Cerebellar nuclear complex (tissue), 1 donor: ENCODE measurements at places on chromosomes 1 and 21.

DNA sequence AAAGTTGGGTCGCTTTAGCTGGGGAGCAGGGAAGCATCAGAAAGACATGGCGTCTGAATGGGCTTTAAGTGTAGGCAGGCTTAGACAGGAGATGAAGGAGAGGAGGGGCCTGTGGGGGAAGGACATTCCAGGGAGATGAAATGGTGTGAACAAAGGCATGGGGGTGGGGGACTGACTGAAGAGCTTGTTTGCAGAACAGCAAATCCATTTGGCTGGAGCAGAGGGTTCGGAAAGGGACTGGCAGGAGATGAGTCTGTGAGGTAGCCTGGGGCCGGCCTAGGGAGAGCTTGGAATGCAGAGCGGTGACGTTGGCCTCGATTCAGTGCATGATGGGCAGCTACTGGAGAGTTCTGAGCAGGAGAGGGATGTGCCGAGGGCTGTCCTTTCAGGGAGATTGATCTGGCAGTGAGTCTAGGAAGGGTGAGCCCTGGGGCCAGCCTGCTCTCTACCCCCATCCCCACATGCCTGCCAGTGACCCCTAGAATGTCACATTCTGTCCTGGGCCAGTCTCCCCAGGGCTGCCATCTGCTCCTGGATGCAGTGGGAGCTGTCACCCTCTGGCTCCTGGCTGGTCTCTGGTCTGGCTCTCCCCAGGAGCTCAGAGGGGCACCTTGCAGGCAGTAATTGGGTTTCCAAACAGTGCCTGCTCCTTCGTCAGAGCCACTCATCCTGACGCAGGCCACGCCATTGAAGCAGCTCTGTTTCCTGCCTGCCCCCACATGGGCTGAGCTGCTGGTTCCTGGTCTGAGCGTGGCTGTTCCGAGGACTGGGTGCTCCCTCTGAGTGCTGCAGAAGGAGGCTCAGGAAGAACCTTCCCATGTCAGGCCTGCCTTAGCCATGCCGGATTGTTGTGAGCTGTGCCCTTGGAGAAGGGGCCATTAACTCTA is 22.3 kb upstream of the TMEM222 start:
- peak; percentile 96 for DNase-seq

GRCh38 chr1:27357281-27358037 is 9.3 kb downstream of the MAP3K6 start:
- peak; percentile 23 for DNase-seq

- no peak for DNase-seq
These were observed 237.6 kb downstream of the SMYD3 start for GRCh38 chr1:246269466-246269865.

- DNase-seq = no peak
These were observed 113.4 kb downstream of the MAB21L3 start for GRCh38 chr1:116224561-116224960.

GRCh38 chr1:220556641-220557040 is 28.7 kb downstream of the MARK1 start:
- no peak for DNase-seq

- DNase-seq = no peak
These were observed 80.9 kb upstream of the BACH1 start for GRCh38 chr21:29217818-29218291.

GRCh38 chr21:43886565-43886964 is 21.5 kb downstream of the AGPAT3 start:
- no peak for DNase-seq

DNA sequence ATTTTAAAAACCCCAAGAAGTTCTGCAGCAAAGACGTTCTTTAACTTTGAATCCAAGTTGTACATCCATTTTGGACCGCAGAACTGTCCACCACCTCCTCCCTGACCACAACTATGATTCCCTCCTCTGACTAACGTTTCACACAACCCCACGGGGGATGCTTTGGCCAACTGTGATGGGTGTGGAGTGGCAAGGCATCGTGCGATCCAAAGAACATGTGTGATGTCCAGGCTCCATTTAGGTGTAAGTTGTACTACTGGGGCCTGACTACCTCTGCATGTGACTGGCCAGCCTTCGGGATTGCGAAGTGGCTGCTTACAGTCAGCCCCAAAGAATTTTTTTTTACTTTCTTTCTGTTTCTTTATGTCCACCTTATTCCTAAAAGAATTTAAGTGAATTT is 6.7 kb downstream of the KCNJ15 start:
- DNase-seq = no peak
